ENCODE measurements at places on chromosomes 5 and 9.

- no peak for DNase-seq
Observed at GRCh38 chr9:120616966-120617935, 37.3 kb upstream of the CDK5RAP2 start.

GRCh38 chr5:171820561-171820960 is 34.9 kb downstream of the SMIM23 start:
- DNase-seq: no peak

DNA sequence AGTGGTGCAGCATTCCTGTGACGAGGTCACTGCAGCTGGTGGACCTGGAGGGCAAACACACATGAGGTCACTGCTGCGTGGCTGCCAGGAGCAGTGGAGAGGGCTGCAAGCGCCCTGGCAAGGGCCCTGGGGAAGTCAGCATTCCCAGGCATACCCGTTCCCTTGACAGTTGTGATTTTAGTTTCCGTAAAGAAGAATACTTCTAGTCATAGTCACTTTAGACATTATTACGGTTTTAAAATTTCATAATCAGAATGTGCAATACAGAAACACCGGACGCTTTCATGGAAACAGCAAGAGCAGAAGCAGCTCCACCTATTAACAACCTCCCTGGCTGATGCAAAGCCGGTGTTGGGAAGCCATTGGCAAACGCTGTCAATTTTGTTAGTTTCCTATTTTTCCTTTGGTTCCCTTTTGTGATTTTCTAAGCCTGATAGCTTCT is 129.8 kb downstream of the GADD45G start:
- no peak for DNase-seq

- DNase-seq: no peak
Observed at GRCh38 chr5:132263548-132264261, 6.2 kb downstream of the PDLIM4 start.

DNA sequence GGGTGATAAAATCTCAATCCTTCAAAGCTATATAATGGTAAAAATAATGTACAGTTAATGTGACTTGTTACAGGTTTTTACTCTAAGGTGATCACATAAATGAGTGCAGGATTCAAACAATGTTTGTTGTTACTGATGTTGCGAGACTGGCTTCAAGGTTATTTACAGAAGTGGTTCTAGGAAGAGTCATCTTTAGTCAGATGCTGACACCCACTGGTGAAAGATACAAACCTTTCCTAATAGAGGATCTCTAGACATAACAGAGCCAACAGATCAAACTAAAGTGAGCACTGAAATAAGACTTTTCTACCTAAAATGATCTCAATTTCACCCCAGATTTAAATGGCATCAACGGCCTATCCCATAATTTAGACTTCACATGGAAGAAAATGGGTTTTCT is 20.2 kb downstream of the ARSB start:
- DNase-seq: no peak

DNA sequence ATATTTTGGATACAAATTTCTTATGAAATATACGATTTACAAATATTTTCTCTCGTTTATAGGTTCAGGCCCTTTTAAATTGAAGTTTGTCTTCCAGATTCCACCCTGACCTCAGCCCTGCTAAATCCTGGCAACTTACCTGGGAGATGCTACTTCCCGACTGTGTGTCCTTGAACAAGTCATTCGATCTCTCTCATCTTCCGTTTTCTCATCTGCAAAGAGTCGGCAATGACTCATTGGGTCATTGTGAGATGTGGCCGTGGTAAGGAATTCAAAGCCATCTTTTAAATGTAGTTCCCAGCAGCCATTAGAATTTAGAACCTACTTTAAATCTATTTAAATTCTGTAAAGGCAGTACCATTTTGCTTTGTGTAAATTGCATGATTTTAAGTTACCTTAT is 72.5 kb downstream of the LHX2 start:
- DNase-seq: no peak

DNA sequence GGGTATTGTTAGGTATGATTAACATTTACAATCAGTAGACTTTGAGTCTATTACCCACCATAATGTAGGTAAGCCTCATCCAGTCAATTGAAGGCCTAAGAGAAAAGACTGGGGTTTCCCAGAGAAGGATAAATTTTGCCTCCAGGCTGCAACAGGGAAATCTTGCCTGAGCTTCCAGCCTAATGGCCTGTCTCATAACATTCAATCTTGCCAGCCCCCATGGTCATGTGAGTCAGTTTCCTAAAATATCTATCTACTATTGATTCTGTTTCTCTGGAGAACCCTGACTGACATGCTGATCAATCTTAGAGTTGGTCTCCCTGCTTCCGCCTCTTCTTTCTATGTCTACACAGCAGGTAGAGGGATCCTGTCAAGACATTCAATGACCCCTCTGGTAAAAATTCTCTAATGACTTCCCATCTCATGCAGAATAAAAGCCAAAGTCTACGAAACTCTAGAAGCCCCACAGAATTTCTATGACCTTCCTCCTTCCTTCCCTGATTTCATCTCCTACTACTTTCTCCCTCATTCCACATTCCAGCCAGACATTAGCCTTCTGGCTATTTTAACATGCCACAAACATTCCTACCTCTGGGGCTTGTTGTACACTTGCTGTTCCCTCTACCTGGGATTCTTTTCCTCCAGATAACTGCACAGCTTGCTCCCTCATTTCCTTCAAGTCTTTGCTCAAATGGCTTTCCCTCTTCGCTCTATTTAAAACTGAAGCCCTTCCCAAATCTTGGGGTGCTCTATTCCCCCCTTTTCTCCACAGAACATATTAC is 60.2 kb downstream of the FBXW11 start:
- no peak for DNase-seq

GRCh38 chr9:14062586-14063221 is 251.2 kb downstream of the NFIB start:
- DNase-seq: no peak

DNA sequence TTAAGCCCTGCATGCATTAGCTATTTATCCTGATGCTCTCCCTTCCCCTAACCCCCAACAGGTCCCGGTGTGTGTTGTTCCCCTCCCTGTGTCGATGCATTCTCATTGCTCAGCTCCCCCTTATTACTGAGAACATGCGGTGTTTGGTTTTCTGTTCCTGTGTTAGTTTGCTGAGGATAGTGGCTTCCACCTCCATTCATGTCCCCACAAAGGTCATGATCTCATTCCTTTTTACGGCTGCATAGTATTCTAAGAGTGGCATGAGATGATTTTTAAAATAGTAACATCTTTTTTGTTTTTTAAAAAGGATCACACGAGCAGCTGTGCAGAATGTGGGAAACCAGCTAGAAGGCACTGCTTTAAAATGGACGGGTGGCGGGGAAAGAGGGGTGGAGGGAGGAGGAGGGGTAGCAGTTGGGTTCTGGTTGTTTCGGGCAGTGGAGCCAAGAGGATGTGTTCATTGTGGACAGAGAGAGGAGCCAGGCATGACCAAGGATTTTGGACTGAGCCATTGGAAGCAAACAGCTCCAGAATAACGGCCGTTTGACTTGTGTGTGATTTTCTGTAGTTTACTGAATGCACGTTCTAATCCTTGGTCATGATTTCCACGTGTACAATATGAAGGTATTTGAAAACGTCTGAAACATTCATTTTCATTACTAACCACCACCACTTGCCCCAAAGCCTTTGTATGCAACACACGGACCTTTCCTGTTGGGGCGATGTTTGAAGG is 1.7 kb upstream of the TENT4A start:
- DNase-seq: no peak

GRCh38 chr5:102295534-102296177 is 428 bp downstream of the SLCO4C1 start:
- no peak for DNase-seq

GRCh38 chr9:20594608-20595007 is 27.7 kb downstream of the MLLT3 start:
- no peak for DNase-seq

DNA sequence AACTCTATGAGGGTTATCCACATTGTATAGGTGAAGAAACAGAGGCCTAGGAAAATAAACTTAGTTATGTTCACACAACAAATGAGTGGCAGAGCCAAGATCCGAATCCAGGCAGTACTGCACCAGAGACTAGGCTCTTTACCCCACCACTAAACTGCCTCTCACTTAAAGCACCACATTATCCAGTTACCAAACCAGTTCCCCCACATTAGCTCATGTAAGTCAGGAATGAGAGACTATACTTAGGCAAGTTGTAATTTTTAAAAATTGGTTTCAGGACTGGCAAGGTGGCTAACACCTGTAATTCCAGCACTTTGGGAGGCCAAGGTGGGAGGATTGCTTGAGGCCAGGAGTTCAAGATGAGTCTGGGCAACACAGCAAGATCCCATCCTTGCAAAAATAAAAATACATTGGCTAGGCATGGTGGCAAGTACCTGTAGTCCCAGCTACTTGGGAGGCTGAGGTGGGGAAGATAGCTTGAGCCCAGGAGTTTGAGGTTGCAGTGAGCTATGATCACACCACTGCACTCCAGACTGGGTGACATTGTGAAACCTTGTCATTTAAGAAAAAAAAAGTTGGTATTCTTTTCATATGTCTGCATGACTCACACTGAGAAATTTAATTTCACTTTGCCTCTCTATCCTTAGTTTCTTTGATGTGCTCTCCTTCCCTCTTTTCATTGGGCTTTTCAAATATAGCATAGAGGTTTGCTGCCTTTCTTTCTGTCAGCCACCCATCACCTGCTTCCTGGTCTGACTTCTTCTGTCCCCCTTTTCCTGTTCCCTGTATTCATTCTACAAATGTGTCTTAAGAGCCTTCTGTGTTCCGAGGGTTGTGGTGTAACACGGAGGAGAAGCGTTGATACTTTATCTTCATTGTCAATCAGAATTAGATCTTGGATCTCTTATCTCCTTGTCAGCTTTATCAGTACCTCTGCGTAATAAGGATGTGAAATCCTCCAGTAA is 64.7 kb downstream of the ERMP1 start:
- no peak for DNase-seq

GRCh38 chr9:129231022-129231739 is 53.1 kb upstream of the IER5L start:
- DNase-seq: no peak

- DNase-seq: no peak
Observed at GRCh38 chr5:97141031-97141430, 1.4 kb downstream of the LIX1 start.

DNA sequence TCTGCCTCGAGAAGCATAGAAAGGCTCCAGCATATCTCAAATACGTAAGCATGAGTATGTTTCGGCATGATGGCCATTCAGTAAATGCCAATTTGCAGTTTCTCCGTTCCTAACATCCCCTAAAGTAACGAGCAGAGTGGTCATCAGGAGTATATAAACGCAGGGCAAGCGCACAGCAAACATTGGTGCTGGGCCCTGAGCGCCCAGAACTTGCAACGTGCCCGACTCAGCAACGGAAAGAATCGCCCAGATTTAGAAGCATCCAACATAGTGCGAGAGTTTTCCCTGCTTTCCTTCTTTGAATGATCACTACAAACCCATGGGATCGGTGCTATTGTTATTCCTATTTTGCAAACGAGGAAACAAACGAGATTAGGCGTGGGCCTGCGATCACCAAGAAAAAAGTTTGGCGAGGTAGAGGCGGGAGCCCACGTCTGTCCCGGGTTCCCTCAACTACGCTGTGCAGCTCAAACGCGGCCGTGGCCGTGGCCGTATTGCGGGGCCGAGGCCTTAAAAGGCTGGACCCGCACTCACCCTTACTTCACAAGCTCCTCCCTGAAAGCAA is 505 bp downstream of the RPS14 start:
- DNase-seq: no peak

DNA sequence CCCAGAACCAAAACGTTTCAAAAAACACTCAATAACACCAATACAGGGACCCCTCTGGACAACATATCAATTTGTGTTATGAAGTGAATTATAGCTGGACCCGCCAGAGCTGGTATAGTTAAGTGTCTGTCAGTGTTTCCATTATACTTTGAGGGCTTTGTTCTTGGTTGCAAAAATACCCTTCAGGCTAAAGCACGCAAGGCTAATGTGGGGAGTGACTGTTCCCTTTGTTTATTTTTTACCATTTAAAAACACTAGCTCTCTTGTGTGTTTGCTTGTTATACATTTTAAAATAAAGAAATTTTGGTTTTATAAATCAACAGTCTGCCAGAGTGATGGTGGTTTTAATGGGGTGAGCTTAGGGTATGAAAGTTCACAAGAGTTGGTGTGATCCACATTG is 859.5 kb downstream of the PTPRD start:
- DNase-seq: no peak

GRCh38 chr5:17803971-17804370 is 169.7 kb downstream of the TAF11L14 start:
- no peak for DNase-seq

DNA sequence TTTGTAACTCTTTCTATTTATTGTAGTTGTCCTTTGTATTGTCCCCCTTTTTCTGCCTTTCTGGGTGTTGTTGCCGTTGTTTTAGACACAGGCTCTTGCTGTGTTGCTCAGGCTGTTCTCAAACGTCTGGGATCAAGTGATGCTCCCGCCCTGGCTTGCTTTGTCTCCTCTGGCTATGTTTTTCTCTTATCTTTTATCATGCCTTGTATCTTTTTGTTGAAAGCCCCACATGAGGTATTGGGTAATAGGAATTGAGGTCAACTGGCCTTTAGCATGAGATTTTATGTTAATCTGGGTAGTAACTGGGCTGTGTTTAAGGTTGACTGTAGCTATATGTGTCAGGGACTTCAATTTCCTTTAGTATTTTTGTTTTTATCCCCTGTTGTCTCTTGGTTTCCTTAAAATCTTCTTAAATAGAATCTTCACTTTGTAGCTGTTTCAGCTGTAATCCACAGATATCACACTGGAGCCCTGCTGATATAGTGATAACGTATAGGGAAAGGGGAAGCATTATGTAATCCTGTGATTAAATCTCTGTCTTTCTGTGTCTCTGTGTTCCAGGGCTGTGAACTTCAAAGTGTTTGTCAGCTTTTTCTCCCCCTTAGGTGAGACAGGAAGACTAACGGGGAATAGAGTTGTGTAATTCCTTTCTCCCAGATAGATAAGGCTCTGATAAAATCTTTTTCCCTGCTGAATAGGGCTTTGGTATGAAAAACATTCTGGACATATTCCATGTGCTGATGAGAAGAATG is 25.9 kb upstream of the CACNA1B start:
- DNase-seq: no peak

GRCh38 chr9:4284925-4285324 is 14.9 kb downstream of the GLIS3 start:
- DNase-seq: no peak

GRCh38 chr9:91580136-91580535 is 156.5 kb upstream of the NFIL3 start:
- no peak for DNase-seq

DNA sequence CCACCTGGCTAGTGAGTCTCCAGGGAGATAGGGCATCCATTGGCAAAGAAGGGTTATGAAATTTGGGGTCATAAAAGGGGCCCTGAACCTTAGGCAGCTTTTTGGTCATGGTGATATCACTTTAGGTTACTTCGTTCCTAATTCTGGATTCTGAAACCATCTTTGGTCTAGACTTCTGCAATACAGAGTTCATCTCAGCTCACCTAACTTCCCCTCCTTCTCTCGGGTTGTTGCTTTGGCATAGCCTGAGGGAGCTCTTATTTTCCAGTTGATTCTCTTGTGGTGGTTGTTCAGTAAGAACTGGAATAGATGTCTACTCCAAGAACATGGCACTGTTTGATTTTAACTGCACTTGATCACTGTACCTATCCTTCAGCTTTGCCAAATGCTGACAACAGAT is 148.9 kb upstream of the RUSC2 start:
- no peak for DNase-seq

- peak; percentile 17 for DNase-seq
Observed at GRCh38 chr5:142065273-142065672, 43.3 kb upstream of the NDFIP1 start.

- DNase-seq: no peak
Observed at GRCh38 chr5:55701462-55702103, 10.5 kb downstream of the SLC38A9 start.

GRCh38 chr9:78030296-78030552 is 1.4 kb downstream of the GNAQ start:
- DNase-seq: no peak
